ENCODE measurements at places on chromosomes 16 and 17. TPM values are rescaled to one million over a fixed set of nuclear protein-coding genes. Genes with fewer than 3 reads are reported as not detected.

HOXB1 gene
- not detected for total RNA-seq

FAM222B gene
- total RNA-seq, result 23.0 TPM

MLST8 gene
- total RNA-seq, result 56.4 TPM

KRTAP17-1 gene
- total RNA-seq, result not detected

TEX19 gene
- not detected for total RNA-seq

MPP3 gene
- total RNA-seq, result 0.21 TPM

ZNF624 gene
- total RNA-seq, result 2.8 TPM

GAS2L2 gene
- total RNA-seq, result not detected

BRIP1 gene
- 16.4 TPM for total RNA-seq

KCNJ18 gene
- not detected for total RNA-seq
